ENCODE measurements at places on chromosomes 1 and 21.

GRCh38 chr1:200154069-200154767, 126.7 kb downstream of the NR5A2 start:
- DNase-seq, result no peak

DNA sequence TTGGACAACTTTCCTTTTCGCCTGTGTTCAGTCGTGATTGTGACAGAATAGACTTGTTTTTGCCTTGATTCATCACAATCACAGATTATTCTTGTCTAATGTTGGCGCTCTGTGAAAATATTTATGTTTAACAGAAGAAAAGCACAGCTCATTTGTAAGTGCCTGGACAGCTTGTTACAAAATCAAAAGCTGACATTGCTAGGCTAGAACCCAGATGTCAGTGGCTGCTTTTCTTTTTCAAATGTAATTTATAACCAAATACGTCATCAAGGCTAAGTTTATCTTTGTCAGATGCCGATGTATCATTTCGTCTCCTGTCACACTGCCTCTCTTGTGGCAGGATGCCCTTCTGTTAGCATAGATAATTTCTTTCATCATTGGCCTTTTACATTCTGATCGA, 1227.3 kb downstream of the PLA2G4A start:
- DNase-seq, result no peak

GRCh38 chr1:4599521-4599920, 54.9 kb upstream of the AJAP1 start:
- no peak for DNase-seq

DNA sequence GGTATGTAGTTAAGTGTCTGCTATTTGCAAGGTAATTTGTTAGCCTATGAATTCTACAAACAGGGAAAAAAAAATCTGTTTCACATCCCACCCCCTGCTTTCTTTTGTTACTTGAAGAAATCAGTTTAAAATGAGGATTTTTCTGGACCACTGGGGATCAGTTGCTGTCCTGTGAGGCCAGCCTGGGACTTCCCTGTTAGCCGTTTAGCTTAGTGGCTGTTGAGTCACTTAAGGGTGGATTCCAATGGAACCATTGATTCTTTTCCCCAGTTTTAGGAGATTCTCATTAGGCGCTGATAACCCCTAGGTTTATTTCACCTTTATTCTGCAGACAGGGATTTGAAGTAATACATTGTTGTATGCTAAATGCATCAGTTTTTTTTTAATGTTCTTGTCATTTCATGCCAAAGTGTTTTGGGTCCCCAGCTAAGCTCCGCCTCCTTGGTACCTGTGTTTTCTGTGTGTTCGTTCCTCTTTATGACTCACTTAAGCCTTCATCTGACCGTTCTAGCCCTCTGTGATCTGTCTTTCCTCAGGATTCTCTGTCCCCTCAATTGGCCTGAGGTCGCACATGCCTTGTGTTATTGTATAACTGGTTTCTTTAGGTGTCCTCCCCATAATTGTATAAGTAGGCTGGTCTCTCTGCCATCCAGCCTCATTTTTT, 59.3 kb downstream of the NOS1AP start:
- no peak for DNase-seq

- no peak for DNase-seq
These were observed 3.0 kb downstream of the VASH2 start for GRCh38 chr1:212953321-212953720.

- DNase-seq, result no peak
These were observed 11.9 kb downstream of the WASF2 start for GRCh38 chr1:27478098-27478497.

- DNase-seq, result no peak
These were observed 412.8 kb upstream of the LYPLAL1 start for GRCh38 chr1:218760601-218761570.

GRCh38 chr21:37558676-37559211, 192.2 kb downstream of the DYRK1A start:
- DNase-seq, result no peak

DNA sequence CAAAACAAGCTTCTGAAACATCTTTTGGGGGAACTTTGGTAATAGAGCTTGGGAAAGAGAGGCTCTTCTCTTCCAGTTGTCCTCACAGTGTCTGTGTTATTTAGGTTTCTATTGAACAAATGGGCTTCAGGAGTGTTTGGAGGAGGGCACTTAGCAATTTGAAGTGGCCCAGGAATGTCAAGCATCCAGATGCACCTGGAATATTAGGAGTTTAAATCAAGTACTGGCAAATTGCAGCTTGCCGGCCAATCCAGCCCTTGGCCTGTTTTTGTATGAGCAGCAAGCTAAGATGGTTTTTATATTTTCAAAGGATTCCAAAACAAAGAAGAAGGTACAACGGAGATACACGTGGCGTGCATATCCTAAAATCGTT, 94.7 kb downstream of the CCDC185 start:
- no peak for DNase-seq

DNA sequence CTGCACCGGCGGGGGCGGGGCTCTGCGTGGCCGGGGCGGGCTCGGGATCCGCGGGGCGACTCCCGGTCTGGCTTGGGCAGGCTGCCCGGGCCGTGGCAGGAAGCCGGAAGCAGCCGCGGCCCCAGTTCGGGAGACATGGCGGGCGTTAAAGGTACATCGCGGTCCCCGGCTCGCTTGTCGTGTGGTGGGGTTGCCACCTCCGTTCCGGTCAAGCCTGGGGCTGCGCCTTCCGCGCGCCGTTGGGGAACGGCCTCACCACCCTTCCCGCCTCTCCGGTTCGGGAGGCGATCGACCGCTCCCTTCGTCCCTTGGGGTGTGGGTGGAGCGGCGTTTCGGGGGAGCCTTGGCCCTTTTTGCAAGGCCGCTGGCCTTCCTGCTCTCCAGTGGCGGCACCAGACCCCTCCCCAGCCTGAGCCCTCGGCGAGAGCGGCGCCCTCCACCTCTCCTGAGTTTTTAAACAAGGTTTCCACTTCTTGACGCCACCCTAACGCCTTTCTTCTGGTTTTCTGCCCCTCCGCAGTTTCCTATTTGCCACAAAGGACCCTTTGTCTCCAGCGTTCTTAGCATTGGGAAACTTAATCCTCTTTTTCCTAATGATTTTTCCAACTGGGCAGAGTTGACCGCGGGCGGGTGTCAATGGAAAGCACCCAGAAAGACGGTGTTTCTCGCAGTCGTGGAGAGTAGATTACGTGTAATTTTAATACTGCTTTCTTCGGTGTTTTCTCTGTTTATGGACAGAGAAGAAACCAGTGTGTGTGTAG, at the start of the genes LEPR and LEPROT:
TSS of gene LEPR (plus strand) at position 79 of the 761 bp plus-strand sequence. CDS start 144,898 bp downstream, outside the sequence.
TSS of gene LEPROT (plus strand) at position 79 of the 761 bp plus-strand sequence. CDS start at position 136, 57 bp downstream.
- DNase-seq, result no peak

- DNase-seq, result no peak
These were observed 50.9 kb downstream of the SLAMF6 start for GRCh38 chr1:160472112-160472511.
